ENCODE measurements at places on chromosomes 4 and X.

- DNase-seq = peak; percentile 74
Observed at GRCh38 chrX:46251755-46252154, 293.5 kb downstream of the ZNF674 start.

DNA sequence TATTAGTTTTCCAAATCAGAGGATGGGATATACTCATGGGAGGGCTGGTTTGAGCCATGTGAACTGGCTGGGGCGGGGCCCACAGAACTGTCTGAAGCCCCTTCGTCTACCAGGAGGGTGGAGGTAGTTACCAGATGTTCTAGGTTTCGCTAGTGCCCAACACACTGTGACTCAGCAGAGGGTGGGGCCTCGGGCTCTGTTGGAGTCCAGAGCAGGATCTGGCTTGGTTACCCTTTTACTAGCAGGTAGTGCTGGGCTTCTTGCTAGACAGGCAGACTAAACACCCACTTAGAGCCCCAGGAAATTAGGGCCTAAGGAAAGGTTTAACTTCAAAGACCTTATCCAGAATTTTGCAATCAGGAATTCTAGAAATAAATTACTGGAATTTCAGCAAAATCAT, 56.2 kb upstream of the CHRDL1 start:
- peak; percentile 61 for DNase-seq

GRCh38 chr4:16413814-16414555, 187.7 kb upstream of the TAPT1 start:
- DNase-seq = no peak

- DNase-seq = peak; percentile 99
Observed at GRCh38 chr4:53476232-53477037, 99.0 kb downstream of the FIP1L1 start.

DNA sequence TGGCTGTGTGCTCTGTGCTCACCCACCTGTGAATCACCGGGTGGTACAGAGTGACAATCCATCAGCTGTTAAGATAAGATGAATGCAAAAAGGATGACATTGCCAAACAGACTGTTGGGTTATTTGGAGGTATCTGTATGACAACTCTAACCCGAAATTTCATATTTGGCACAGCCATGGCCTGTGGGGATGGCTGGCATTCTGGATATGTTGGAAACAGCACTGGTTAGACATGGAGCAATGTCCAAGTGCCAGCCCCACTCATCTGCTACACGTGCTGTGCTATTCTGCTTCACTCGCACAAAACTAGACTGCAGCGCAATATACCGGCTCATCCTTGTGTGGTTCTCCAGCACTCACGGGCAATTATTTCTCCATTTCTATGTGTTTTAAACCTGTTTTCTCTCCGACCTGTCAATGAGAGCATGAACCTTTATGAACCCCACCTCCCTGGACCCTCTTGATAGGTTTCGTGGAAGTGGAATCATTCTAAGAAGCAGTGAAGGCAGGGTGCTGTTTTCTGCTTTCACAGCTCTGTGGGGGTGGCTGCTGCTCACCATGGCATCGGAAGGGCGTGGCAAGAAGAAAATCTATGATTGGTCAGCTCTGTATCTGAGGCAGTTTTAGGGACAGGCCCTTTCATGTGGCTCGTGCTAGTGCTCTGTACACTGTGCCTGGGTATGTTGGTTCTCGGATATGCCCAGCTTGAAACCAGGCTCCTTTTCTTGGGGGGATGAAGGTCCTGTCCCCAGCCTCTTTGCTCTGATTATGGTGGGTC, 94.9 kb downstream of the ENPP6 start:
- no peak for DNase-seq

GRCh38 chrX:124087000-124087746, 125.7 kb downstream of the STAG2 start:
- DNase-seq = no peak

Measured in foreskin fibroblast (primary cell).